ENCODE measurements at places on chromosomes 7 and 10.
A peak's percentile ranks its signal among the peaks of the same experiment; 100 is the strongest.

DNA sequence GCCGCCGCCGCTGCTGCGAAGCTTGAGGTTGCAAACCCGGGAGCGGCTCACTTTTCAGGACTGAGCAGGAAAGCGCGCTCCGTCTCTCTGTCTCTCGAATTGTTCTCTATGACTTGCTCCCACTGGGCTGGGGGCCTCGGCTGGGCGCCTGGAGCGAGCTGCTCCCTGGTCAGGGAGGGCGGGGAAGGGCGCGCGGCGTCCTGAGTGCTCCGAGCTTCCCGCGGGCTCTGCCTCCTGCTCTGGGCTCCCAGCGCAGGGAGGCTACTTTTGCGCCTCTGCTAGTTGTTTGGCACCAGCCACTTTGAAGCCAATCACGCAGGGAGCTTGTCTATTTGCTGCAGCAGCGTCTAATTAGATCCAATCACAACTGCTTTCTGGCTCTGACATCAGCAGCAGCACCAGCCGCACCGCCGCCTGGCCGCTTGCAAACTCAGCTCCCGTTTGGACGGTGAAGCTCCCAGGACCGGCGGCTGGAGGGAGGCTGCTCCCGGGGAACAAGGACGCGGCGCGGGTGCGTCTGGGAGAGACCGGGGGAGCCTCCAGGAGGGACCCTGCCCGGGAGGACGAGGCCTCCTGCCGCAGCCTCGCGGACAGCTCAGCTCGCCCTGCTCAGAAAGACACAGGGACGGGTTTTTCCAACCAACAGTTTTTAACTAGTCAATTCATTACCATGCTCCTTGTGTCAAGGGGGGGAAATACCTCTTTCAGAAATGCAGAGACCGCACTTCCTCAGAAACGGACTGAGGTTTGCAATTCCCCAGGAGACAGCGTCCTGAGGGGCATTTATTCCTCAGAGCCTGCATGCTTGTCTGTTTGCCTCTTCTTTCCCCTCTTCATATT is at the start of gene ADARB2:
Gene ADARB2 (minus strand): TSS at position 304 of the 840 bp plus-strand sequence.
- peak; percentile 75 for DNase-seq

DNA sequence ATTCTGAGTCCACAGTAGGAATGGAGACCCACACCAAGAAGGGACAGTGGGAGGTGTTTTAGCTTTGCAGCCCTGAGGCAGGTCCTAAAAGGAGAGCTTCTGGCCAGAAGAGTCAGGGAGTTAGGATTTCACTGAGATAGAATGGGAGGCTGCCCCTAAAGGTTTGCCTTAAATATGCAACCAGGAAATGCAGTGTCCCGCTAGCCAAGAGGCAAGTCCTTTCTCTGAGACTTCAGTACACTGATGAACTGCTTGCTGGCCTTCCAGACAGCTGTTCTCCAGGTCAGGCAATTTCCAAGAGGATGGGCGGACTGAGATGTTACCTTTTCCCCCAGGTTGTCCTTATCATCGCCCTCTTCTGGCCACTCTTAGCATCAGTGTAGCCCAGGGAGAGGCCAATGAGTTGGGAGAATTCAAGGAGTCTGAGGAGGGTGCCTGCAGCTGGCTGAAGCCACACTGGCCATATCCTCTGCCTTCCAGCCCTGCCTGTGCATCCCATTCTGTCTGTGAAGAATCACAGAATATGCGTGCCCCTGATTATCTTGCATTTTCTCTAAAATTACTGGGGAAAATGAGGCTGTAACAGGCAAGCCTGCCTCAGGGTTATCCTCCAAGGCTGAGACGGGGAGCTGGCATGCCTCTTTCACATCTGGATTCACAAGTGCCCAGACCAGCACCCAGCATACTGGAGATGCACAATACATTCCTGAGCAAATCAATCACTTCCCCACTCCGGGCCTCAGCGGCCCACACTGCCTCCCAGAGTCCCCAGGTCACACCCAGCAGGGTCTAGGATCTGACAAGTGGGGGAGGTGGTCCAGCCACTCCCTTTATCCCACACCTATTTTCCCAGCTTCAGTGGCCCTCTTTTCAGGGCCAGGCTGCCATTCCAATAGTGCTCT is 2.4 kb downstream of the TLL2 start:
- no peak for DNase-seq

DNA sequence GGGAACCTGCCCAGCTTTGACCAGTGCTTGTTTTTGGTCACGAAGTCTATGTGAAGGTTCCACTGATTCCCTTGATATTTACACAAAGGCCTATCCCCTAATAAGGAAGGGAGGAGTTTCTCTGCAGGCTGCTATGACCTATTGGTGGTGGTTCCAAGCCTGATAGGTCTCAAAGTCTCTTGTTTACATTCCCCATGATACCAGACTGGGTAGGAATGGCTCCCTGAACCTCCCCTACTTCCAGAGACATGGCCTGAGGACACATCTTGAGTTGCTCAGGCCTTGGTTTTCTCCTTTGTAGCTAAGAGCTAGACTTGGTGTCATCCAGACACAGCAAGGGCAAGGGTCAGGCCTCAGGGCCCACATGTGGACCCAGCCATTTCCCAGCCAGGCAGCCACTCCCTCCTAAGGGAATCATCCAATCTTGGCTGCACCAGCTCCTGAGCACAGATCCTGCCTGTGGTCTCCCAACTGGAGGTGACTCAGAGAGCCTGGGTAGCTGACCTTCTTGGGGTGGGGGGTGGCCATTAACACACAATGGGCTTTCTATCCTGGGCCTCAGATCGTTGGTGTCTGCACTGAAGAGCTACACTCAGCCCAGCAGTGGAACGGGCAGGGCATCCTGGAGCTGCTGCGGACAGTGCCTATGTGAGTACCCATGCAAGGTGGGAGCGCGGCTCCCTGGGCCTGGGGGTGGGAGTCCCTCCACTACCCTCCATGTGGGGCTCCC is 51.0 kb upstream of the TRIM8 start:
- DNase-seq, result no peak

DNA sequence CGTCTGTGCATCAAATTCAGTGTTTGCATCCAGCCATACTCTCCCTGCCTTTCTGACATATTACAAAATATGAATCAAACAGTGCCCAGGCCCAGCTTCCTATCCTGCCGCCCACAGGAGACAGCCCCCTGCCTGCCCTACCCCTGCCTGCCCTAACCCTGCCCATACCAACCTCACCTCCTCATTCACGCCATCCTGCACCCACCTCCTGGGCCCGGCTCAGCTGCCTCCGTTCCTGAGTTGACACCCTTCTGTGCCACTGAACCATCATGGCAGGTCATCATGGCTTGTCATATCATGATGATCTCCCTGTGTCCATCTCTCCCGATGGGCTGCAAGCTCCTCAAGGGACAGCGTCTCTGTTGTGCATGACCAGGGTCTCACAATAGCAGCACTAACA is 72.3 kb downstream of the TNS3 start:
- no peak for DNase-seq

- no peak for DNase-seq
Measured at GRCh38 chr10:44397476-44398225, 12.8 kb upstream of the CXCL12 start.

DNA sequence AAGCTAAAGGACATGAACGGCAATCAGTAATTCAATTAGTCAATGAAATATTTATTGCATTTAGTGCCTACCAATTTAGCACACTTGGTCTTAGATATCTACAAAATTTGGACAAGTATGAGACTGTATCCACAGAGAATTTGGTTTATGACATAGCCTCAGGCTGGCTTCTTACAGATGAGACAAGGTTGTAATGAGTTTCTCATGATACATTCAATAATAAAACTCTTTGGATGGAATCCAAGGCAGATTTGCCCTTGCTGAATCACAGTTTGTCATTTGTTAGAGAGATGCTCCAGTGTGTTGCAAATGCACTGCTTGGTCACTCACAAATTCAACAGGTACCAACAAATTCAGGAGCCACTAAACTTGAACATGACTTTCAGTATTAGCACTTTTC is 162.5 kb downstream of the GPR37 start:
- DNase-seq, result no peak

GRCh38 chr10:35388197-35388596 is 51.9 kb downstream of the CCNY start:
- no peak for DNase-seq

Measured in NCI-H2107 (cell line).